NCI-H1417 (cell line): ENCODE measurements at places on chromosomes 1 and 21.
A peak's percentile ranks its signal among the peaks of the same experiment; 100 is the strongest.

DNA sequence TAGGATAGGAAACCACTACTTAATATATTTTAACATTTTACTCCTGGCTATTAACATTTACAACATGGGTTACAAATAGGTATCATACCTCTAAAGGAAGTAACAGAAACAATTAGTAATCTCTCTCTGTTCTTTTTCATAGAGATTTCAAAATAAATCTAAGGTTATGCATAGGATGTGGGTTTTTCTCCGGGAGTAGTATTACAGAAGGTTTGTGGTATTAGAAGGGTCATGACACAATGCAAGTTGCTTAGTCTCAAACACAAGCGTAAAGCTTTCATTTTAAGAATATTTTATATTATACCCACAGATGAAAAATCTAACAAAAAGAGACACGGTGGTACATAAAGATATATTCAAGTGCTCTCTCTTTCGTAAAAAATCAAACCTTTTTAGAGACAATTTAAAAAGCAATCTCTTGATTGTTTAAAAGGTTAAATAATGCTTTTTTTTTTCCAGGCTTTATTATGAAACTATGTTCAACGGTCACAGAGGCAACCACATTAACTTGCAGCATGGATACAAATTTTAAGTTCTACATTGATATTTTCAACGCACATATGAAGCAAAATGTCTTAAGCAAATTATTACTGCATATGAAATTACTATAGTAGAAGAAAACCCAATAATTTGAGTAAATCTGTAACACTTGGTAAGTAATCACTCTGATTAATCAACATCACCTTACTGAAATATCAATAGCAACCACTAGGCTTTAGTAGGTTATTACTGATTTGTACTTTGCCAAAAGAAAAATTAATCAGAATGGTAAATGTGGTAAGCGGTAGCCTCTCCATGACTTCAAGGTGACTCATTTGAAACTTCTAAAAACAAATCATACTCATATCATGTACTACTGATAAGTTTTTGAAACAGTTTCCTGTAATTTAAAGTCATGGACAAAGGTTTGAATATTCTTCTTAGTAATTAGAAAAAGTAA, 97.4 kb upstream of the GFI1 start:
- DNase-seq = no peak

- DNase-seq = peak; percentile 76
Measured at GRCh38 chr1:205365945-205366463, 9.3 kb upstream of the KLHDC8A start.

DNA sequence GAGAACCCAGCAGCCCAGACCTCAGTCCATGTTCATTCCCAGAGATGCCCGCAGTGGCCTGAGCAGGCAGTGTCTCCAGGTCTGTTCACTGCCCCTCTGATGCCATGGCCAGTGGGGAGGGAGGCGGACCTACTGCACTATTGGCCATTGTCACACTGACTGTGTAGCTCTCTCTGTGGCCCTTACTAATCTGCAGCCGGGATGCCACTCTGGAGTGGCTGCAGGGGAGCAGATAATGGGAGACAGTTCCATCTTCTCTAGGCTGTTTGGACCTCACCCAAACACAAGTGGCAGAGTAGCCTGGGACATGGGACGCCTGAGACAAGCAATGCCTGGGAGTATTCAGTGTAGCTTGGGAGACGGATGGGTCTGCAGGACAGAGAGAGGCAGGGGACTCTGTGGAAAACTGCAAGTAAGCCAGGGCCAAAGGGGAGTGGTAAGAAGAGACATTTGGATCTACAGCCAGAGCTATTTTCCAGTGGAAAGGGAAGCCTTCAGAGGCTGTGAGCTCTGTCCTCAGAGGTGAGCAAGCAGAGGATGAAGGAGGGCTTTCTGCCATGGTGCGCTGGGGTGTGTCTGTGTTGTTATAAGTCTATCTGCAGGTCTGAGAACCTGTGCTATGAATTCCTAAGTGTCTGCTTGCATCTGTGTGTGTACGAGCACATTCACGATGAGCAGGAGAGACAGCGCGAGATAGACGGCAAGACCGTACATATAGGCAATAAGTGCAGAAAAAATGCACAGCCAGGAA, 26.7 kb downstream of the DMBX1 start:
- no peak for DNase-seq

- no peak for DNase-seq
Measured at GRCh38 chr1:152539901-152540300, 25.6 kb downstream of the CRCT1 start.

DNA sequence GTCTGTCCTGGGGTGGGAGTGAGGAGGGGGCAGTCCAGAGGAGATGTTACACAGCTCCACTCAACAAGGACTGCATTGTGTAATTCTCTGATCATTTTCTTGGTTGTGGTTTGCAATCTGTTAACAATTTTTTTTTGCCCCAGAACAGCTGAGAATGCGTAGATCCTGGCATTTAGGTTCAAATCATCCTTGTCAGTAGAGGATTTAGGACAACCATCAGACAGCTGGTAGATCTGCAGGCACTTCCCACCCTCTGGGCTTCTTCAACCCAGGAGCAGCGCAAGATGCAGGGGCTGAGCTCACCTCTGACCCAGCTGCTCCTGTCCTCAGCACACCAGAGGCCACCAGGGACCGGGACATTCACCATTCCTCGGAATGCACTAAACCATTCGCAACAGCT, 13.5 kb downstream of the BCAR3 start:
- DNase-seq = no peak

- DNase-seq = no peak
Measured at GRCh38 chr1:25150985-25151495, 81.3 kb downstream of the SYF2 start.

DNA sequence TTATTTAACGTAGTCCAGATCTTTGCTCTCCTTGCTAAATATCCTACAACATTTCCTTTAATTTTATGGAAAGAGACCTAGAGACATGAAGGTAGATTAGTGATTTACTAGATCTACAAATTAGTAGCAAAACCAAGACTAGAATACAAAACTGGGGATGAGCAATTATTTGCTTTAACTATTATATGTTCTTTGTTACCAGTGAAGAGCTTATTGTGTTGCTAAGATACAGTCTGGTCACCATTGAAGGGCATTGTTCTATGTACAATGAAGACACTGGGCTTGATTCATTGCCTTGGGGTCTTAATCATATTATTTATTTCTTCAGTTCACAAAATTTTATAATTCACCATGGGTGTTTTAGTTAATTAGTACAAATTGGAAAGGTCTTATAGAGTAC, 88.3 kb downstream of the S1PR1 start:
- peak; percentile 65 for DNase-seq
